ENCODE measurements at places on chromosomes 6 and 20. TPM values are rescaled to one million over a fixed set of nuclear protein-coding genes. Genes with fewer than 3 reads are reported as not detected.

Gene ZBTB24
- 8.1 TPM for total RNA-seq

Gene CRISP3
- total RNA-seq: not detected

Gene VTA1
- total RNA-seq: 50.8 TPM

Gene MLN
- total RNA-seq: not detected

Gene BLTP3A
- 7.3 TPM for total RNA-seq

Measured in epithelial cell of umbilical artery (primary cell).